Activated CD4-positive, alpha-beta T cell treated with anti-CD3 and anti-CD28 coated beads, Interleukin-2, amount 50 U/mL, for 48 hours (primary cell): ENCODE measurements at places on chromosomes 6 and 20.

- no peak for DNase-seq
Measured at GRCh38 chr20:50014570-50015562, 32.1 kb downstream of the SNAI1 start.

GRCh38 chr6:160420969-160421556 lies 72.9 kb downstream of the SLC22A3 start:
- DNase-seq: no peak

- no peak for DNase-seq
Measured at GRCh38 chr20:52193133-52193532, 1.6 kb upstream of the ZFP64 start.

DNA sequence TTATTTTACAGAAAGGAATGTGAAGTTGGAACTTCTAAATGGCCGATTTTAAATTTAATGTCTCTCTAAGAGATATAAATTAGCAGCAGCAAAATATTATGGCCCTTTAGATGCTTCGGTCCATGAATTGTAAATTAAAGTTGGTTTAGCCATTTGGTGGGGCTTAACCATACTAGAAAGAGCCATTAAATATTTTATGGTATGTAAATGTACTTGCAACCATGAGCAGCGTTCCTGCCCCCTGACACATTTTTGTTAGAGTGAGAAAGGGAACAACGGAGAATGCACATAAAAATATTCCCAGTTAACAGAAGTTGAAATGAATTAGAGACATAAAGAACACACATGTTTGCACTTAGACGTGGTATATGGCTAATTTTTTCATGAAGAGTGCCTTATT lies 237.9 kb downstream of the MYLK4 start:
- no peak for DNase-seq

GRCh38 chr20:44736170-44737021 lies 9.3 kb upstream of the KCNK15 start:
- DNase-seq: no peak

DNA sequence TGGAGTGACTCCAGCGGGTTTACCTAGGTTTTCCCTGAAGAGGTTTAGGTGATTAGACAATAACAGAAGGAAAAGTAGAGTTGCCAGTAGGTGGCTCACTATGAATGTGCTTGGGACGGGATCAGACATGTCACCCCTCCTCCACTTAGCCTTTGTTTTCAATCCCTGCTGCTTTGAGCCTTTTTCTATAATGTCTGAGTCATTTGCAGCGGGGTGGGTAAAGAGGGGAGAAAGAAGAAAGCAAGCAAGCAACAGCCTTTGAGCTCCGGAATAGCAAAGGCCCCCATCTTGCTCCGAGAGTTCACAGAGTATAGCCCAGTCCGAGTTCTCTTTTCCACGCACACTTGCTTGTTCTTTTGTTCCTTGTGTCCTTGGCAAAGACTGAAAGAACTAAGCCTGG lies 129.1 kb downstream of the PACRG start:
- DNase-seq: no peak

DNA sequence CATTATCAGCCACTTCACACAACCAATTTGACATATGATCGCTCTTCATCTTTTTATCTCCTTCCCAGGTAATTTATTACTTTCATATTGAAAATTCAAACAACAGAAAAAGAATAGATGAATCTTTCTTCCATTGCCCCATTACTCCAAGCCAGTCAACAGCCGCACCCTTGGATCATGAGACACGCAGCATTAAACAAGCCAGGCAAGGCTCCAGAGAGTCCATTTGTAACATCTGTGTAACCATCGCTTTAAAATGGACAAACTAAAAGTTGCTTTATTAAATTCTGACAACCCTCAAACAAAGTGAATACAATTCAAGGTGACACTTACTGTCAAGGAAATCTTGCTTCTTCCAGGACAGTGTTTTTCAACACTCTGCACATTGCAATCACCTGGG lies 200.3 kb downstream of the EPM2A start:
- DNase-seq: no peak

- no peak for DNase-seq
Measured at GRCh38 chr6:51273228-51273961, 454.7 kb downstream of the TFAP2B start.

- DNase-seq: no peak
Measured at GRCh38 chr6:157070403-157071107, 252.8 kb downstream of the TMEM242 start.

- no peak for DNase-seq
Measured at GRCh38 chr6:31529329-31530150, 778 bp downstream of the MCCD1 start.

DNA sequence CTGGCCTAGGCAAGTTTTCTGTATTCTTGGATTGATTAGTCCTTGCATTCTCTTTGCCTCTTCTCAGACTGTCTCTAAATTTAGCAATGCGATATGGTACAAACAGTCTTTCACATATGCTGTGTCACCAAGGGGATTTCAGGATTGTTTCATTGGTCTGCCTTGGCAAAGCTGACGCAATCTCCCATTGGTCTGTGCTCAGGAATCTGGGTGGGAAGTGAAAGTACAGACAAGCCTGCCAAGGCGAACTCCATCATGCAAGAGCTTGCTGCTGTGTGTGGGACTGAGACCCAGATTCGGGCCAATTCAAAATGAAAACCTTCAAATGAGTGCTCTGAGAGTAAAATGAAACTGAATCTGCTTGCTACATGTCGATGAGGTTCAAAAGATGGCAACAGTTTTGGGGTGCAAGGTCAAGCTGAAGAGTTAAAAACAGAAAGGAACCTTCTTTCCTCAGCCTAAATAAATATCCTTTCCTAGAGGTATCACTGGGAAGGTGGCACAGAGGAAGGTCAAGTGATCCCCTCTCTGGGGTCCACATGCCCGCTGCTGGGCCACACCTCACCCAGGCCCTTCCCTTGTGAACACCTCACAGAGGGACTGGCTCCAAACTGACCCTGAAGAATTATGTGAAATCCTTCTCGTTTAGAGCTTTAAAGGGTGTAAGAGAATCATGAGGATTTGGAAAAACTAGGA lies 198.8 kb upstream of the PREP start:
- peak; percentile 56 for DNase-seq

DNA sequence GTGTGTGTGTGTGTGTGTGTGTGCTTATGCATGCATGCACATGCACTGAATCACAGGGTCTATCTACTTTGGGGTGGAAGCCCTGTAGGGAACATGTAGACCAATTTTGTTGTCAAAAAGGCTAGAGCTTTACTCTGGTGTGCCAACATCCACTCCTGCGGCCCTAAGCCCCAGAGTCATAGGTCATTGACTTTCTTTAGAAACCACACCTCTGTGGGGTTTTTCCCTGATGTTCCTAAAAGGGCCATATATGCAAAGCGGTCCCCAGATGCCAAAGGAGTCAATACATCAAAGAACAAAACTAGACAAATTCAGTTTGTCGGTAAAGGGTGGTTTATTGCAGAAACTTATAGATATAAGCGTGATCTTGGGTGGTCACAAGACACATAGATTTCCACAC lies 29.8 kb upstream of the SLC2A12 start:
- no peak for DNase-seq

GRCh38 chr6:92521553-92521952 lies 897.8 kb downstream of the EPHA7 start:
- no peak for DNase-seq

DNA sequence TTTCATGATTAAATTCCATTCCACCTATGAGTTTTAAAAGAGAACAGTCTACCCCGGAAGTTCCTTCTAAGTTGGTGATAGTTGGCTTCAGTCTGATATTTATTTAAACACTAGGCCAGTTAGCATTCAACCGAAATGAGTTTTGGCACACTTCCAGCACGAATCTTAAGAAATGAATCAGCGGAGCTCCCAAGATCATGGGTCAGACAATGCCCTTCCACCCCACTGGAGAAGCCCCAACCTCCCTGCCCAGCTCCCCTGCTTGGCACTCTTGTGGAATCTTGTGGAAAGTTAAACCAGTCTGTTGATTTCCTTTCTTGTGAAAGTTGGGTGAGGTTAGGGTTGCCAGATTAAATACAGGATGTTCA lies 64.3 kb downstream of the MKKS start:
- DNase-seq: no peak

- DNase-seq: no peak
Measured at GRCh38 chr20:4135385-4136077, 120.2 kb upstream of the RNF24 start.

- DNase-seq: no peak
Measured at GRCh38 chr6:5752391-5752680, 254.4 kb downstream of the NRN1 start.

DNA sequence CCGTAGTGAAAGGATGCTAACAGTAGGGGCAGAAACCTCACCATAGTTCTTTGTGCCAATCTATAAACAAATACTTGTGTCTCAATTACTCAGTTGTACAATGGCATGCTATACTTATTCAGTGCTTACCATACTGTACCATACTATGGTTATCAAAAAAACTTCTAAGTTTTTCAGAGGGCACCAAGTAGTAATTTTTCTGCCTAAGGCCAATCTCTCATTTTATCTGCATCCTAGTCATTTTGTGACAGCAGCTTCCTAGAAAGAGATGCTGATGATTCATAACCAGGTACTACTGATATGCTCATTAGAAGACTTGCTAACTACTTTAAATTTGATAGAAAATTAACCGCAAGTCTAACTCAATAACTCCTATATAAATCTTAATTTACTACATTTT lies 42.9 kb downstream of the TMEM244 start:
- DNase-seq: no peak

- no peak for DNase-seq
Measured at GRCh38 chr20:53399592-53400335, 193.9 kb downstream of the ZNF217 start.

- DNase-seq: no peak
Measured at GRCh38 chr6:15358579-15359327, 112.9 kb downstream of the JARID2 start.

DNA sequence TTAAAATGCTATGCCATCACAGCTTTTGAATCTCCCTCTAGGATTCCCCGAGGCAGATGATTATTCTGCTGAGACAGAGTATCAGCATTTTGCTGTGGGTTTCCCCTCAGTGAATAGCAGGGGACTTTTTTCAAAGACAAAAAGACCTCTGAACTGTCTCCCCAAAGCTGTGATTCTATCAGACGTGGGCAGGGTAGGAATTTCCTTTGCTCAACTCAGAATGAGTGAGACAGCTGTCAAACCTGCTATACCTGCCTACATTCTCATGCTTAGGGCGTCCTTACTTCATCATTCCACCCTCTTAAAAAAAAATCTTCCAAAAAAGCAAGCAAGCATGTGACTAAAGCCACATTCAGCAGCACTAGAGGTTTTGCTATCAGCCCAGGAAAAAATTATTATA lies 147.6 kb upstream of the FAM83B start:
- DNase-seq: no peak

DNA sequence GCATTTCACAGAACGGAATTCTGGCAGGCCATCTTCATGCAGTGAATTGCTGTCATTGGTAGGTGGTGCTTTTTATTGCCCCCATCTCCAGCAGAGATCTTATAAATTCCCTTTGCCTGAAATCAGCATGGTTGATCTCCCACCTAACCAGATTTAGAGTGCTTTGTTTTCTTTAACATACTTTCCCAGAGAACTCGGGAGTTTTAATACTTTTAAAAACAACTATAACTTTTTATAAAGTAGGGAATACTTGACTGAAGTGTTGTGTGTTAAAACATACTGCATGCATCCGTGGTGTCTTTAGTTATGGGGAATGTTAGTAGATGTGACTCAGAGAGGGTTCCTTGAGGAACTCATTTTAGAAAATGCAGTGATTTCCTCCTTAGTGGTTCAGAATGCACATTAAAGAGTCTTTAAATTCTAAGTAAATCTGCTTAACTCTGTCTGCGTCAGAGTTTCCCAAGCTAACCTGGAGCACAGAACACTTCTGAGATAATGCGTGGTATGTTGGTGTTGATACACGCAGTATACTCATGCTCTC lies 54.9 kb downstream of the AKAP12 start:
- DNase-seq: no peak

GRCh38 chr6:21437581-21437980 lies 156.0 kb upstream of the SOX4 start:
- no peak for DNase-seq
